ENCODE measurements at places on chromosomes 2 and 18.

GRCh38 chr2:11588228-11589110 is 54.6 kb downstream of the GREB1 start:
- no peak for DNase-seq

DNA sequence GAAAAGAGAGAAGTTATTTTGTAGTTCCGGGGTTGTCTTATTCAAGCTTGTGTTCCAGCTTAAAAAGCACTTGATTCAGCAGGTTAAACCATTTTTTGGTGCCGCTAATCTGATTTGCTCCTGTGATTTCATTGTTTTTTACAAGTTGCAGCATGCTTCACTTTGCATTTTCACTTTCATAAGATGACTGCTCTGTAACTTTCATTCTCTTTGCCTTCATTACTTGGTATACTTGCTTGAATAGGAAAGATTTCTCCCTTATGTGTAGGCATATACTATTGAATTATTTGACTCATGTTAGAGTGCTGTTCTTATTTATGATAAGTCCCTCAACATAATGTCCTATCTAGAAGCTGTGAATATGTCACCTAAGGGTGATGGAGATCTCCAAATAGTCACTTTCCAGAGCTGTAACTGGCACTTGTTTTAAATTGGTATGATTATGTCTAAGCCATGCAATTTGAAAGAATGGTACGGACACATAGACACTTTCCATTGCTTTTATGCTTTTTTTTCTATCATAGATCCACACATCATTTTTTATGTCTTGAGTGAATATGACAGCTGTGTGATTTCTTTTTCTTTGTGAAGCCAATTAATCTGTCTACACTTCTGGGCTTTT is 254.5 kb downstream of the DSEL start:
- DNase-seq: no peak

GRCh38 chr2:121895723-121896571 is 140.5 kb downstream of the TSN start:
- DNase-seq: no peak

DNA sequence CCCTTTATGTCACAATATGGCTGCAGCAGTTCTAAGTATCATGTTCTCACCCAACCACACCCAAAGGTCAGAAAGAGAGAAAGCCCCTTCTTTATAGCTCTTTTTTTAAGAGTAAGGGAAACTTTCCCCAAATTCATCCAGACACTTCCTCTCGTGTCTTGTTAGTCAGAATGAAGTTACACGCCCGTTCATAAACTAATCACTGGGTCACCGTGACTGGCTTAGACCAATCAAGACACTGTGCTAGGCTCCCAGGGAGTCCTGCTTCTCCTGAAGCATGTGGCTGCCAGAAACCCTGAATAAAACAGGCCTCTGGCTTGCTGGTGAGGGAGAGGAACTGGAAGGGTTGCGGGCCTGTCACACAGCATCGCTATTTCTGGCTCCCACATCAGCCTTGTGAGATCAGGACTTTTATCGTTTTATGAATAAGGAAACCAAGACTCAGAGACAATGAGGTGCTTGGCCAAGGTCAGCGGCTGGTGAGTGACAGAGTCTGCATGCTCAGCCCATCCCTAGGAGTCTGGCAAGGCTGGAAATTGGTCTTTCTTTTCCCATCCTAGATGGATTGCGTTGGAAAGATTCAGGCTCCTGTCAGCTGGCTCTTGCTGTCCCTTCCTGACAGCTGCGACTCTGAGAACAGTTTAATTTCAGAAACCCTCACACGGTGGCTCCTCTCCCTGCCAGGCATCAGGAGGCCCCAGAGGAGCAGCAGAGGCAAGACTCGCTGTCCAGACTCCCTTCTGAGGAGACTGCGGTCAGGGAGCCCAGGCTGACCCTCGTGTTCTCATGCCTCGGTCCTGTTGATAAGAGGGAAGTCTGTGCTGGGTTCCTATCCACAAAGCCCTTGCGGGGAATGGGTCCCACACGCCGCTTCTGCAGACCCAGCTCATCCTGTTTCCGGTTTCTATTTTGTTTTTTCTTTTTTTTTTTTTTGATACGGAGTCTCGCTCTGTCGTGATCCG is 104.5 kb upstream of the TAF1B start:
- peak; percentile 24 for DNase-seq

Measured in GM03348 (cell line).